Activated CD4-positive, alpha-beta T cell treated with anti-CD3 and anti-CD28 coated beads, Interleukin-2, amount 50 U/mL, for 24 hours (primary cell): ENCODE measurements at places on chromosomes 12 and 14.

DNA sequence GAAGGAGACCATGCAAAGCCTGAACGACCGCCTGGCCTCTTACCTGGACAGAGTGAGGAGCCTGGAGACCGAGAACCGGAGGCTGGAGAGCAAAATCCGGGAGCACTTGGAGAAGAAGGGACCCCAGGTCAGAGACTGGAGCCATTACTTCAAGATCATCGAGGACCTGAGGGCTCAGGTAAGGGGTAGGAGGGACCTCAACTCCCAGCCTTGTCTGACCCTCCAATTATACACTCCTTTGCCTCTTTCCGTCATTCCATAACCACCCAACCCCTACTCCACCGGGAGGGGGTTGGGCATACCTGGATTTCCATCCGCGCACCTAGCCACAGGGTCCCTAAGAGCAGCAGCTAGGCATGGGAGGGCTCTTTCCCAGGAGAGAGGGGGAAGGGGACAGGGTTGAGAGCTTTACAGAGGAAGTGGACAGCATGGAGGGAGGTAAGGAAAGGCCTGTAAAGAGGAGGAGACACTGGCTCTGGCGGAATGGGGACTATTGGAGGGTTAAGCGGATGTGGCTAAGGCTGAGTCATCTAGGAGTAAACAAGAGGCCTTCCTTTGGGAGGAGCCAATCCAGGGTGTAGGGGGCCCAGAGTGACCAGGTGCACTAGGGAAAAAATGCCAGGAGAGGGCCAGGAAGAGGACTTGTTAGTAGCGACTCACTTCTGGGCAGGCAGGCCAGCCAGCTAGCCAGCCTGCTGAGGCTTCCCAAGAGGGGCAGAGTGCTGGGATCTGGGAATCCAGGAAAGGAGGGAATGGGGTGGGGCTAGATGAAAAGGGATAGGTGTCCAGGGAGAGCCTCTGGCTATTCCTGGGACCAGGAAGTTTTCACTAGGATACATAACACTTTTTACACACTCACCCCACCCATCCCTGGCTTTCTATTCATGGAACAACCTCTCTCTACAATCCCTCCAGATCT, 754 bp downstream of the KRT18 start:
- DNase-seq = no peak

- DNase-seq = no peak
Observed at GRCh38 chr12:103128862-103129501, 171.5 kb downstream of the ASCL1 start.

DNA sequence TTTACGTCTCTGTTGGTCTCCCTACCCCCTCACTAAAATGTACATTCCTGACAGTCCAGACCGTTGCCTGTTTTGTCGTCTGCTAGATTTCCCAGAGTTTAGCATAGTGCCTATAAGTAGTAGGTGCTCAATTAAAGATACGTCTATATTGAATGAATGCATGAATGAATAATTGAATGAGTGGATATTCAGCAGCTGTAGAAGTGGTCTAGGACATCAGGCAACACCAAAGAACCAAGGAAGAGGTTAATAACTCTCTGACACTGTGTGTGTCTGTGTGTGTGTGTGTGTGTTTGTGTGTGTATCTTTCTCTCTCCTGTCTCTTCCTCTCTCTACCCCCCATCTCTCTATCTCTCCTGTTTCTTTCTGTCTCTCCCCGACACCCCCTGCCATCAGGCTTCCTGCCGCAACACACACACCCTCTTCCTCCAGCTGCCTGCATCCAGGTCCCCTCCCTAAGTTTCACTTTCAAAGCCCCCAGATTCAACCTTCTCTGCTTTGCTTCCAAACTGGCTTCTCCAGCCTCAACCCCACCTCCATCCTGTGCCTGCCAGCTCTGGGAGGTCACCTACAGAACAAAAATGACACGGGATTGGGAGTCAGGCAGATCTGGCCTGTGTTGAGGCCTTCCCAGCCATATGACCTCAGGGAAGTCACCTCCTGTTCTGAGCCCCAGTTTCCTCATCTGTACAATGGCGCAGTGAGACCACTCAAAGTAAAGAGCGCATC, 119.9 kb upstream of the NCOR2 start:
- no peak for DNase-seq

DNA sequence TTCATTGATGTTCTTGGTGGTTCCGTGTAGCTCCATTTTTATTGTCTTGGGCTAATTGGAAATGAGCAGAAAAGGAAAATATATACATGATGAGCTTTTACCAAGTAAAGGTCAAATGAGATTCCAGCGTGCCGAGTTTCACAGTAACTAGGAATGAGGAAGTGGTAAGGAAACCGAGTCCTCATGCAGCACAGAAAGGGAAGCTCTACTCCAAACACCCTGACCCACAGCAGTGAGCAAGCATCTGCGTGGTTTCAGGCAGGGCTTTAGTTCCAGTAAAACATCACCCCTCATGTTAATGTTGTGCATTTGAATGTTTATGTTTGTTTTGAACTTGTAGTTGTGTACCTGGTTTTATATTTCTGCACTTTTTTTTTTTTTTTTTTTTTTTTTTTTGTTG, 208.0 kb downstream of the SLC41A2 start:
- DNase-seq = no peak

GRCh38 chr12:131919366-131920156, 9.5 kb upstream of the PUS1 start:
- DNase-seq = no peak

DNA sequence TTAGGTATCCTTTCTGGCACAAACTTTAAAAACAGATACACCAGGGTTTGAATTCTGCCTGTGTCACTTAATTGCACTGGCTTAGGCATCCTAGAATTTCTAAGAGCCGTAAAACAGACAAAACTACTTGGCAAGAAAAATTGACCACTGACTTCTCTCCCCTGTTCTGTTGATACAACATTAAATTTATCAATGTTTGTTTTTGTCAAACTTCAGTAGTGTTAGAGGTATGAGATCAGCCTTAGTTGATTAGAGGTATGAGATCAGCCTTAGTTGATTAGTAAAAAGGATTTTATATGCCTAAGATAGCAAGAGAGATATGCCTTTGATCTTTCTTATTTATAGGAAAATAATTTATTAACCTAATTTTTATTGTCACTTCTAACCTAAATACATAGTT, 283.2 kb downstream of the FBXL14 start:
- DNase-seq = no peak

- no peak for DNase-seq
Observed at GRCh38 chr14:102986810-102987579, 64.5 kb downstream of the AMN start.

- no peak for DNase-seq
Observed at GRCh38 chr12:116717466-116718437, 20.1 kb downstream of the SPRING1 start.

- DNase-seq = no peak
Observed at GRCh38 chr12:89951050-89951693, 242.5 kb upstream of the ATP2B1 start.

- DNase-seq = no peak
Observed at GRCh38 chr12:87270919-87271318, 758.3 kb downstream of the C12orf50 start.

GRCh38 chr12:125136702-125137101, 71.5 kb downstream of the AACS start:
- no peak for DNase-seq

DNA sequence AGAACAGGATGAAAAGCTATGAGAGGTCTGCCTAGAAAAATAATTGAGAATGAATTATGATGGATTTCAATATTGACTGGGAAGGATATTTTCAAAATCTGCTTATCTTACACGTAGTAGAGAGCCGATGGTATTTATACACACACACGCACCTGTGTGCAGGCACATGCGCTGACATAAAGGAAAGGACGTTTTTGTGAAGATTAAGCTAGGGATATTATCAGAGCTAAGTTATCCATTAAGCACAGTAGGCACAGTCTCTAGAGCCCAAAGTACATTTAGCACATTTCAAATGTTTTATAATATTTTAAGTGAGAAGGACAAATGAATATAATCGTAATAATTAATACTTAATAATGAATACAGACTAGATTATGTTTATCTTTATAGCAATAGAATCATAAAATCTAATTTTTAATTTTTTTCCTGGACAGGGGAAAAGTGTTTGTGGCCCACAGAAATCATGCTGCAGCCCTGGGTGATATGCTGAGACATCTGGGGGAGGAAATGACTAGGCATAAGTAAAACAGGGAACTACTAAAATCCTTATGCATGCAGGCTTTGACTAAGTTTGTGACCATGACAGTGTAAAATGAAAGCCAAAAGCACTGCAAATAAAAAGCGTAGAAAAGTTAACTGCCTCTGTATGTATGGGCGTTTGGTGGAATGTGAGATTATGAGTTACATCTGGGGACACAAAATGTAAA, 146.1 kb downstream of the KITLG start:
- DNase-seq = no peak

- no peak for DNase-seq
Observed at GRCh38 chr12:92973614-92974013, 44.5 kb upstream of the EEA1 start.
